ENCODE measurements at places on chromosomes 7 and 10.

DNA sequence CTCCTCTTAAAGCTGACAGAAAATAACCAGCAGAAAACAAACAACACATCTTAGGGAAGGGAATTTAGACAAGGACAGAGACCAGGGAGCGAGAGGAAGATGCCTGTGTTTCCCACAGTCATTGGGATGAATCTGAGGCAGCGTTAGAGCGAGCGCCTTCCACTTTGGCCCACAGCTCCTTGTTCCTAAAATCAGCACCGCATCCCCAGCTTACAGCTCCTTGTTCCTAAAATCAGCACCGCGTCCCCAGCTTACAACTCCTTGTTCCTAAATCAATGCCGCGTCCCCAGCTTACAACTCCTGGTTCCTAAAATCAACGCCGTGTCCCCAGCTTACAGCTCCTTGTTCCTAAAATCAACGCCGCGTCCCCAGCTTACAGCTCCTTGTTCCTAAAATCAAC lies 593.3 kb downstream of the PTPRN2 start:
- no peak for DNase-seq

- DNase-seq: no peak
Measured at GRCh38 chr7:141754939-141755338, 9.0 kb upstream of the TAS2R3 start.

GRCh38 chr7:98724591-98724990 lies 107.5 kb downstream of the NPTX2 start:
- no peak for DNase-seq

DNA sequence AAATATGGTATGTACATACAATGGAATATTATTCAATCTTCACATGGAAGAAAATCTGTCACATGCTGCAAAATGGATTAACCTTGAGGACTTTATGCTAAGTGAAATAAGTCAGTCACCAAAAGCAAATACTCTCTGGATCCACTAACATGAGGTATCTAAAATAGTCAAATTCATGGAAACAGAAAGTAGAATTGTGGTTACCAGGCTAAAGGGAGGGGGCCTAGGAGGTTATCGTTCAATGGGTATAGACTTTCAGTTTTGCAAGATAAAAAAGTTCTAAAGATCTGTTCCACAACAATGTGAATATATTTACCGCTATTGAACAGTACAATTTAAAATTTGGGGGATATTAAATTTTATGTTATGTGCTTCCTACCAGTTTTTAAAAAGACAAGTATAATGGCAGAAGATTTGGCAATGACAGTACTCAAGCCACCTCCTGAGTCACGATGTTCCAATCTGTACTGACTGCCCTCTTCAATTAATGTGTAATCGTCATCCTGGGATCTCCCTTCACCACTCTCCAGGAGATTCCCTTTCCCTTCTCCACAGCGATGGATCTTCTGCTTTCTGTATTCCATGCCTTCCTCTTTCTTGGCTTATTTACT lies 32.3 kb upstream of the IL6 start:
- DNase-seq: no peak

- no peak for DNase-seq
Measured at GRCh38 chr10:77586719-77587415, 50.7 kb downstream of the KCNMA1 start.

- DNase-seq: no peak
Measured at GRCh38 chr7:7772397-7772821, 54.0 kb upstream of the RPA3 start.

GRCh38 chr10:95513941-95514392 lies 47.2 kb downstream of the SORBS1 start:
- no peak for DNase-seq

GRCh38 chr10:66941491-66941890 lies 15.7 kb downstream of the LRRTM3 start:
- DNase-seq: no peak

Data from stimulated activated naive CD8-positive, alpha-beta T cell treated with anti-CD3 and anti-CD28 coated beads, Interleukin-15, amount 100 ng/mL, for 72 hours (primary cell).